ENCODE measurements at places on chromosomes 4 and X.

- no peak for DNase-seq
Measured at GRCh38 chr4:19213388-19213787, 1038.3 kb upstream of the SLIT2 start.

DNA sequence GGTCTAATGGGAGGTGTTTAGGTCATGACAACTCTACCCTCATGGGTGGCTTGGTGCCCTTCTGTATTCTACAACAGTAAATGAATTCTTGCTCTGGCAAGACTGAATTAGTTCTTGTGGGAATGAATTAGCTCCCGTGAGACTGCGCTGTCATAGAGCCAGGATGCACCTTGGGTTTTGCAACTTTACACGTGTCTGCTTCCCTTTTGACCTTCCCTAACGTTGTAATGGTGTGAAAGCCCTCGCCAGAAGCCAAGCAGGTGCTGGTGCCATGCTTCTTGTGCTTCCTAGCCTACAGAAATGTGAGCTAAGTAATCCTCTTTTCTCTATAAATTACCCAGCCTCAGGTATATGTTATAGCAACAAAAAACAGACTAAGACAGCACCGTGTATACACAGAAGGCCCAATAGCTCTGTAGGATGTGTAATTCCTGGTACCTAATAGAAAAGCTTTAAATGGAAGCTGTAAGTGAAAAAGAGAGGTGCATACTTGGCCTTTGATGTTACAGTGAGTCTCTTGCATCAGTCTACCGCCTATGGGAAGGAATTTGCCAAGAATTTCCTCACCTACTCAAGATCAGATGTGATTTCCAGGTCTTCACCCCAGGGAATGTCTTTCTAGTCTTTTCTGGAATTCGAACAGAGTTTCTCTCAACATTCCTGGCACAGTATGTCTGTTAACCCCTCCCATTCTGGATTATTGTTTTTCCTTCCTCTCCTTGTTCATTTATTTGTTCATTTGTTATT, 3.2 kb upstream of the ENPEP start:
- no peak for DNase-seq

- no peak for DNase-seq
Measured at GRCh38 chr4:56743550-56743949, 62.5 kb upstream of the HOPX start.

- no peak for DNase-seq
Measured at GRCh38 chrX:10974920-10975319, 136.2 kb upstream of the HCCS start.

- DNase-seq, result no peak
Measured at GRCh38 chr4:11514779-11515419, 86.2 kb upstream of the HS3ST1 start.

- DNase-seq, result no peak
Measured at GRCh38 chr4:2135083-2135482, 76.0 kb downstream of the NAT8L start.

Data from cortex of kidney (tissue), 1 donor.